Left colon (tissue), 2 donors: ENCODE measurements at places on chromosomes 12 and 14.

- DNase-seq = no peak
Observed at GRCh38 chr12:126847005-126847629, 1419.9 kb upstream of the TMEM132C start.

DNA sequence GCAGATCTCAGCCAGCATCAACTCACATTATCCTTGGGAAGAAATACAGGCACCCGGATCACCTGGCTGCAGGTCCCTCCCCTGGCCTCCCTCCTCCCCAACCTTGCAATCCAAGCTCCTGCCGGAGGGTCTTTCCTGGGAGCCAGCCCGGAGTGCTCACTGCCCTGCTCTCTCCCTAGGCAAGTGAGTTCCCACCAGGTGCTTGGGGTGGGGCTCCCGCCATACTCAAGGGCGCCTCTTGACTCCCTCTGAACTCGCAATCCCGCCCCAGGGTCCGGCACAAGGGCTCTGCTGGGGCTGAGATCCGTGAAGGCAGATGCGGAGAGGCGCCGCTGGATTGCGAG is 1.2 kb upstream of the CEP170B start:
- no peak for DNase-seq

GRCh38 chr14:61121355-61121787 is 140.3 kb downstream of the SLC38A6 start:
- DNase-seq = no peak

DNA sequence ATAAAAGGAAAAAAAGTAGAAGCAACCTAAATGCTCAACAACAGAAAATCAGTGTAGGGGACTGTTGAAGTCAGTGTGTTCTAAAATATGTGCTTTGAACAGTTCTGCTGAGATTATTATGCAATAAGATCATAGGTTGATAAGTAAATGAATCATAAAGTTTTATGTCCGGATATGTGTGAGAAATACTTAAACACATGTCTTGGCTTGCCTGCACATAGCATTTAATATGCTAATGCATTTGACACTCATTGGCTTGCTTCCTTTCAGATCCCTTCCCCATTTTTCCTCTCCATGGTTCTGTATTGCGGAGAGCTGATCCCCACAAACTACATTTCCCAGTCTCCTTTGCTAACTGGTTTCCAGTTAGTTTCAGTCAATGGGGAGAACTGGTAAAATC is 573.8 kb upstream of the TBX3 start:
- no peak for DNase-seq

- DNase-seq = no peak
Observed at GRCh38 chr14:75566321-75566720, 12.1 kb upstream of the FLVCR2 start.

DNA sequence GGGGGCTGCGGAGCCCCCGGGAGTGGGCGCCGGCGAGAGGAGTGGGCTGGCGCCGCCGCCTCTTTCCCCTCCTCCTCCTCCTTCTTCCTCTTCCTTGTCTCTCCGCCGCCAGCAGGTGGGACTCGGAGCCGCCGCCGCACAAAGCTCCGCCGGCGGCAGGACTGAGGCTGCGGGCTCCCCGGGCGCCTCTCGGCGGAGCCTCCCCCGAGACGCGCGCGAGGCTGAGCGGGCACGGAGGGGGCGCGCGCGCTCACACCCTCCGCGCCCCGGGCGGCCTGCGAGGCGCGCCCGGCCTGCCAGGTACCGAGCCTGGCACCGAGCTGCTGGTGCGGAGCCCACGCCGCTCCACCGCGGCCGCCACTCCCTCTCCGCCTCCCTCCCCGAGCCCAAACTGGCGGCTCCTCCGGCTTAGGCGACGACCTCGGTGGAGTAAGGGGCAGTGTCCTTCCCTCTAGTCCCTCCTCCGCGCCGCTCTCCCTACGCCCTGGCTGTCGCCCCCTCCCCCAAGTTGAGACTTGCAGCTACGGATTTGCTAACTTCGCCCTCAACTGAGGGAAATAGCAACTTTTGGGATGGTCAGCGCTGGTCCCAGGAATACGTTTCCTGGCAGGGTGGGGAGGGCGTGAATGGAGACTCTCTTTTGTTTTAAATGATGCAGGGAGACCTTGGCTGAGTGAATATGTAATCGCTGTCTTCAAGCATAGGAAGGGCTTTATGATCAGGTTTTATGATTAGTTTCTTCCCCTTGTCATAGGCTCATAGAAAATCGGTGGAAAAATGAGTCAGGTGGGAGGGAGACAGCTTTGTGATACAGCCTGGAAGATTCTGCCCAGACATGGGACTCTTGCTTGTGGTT is 199.5 kb upstream of the CAND1 start:
- peak; percentile 35 for DNase-seq

GRCh38 chr12:77299001-77299400 is 233.6 kb upstream of the E2F7 start:
- DNase-seq = no peak

GRCh38 chr14:72970058-72970630 is 43.9 kb downstream of the DCAF4 start:
- DNase-seq = no peak

DNA sequence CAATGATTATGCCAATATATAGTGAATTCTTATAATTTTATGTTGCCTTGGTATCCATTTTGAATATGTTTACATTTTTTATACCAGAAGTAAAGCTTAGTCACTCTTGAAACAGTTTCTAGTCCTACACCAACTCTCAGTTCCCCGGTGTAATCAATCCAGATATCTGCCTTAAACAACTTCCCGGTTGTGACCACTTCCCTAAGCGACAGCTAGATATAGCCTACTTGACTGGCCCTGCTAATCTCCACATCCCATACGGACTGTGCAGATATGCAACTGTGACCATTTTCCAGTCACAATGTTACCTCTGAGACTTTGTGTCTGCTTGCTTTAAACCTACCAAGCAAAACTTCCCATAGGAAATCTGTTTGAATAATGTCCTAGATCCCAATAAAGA is 1551.5 kb upstream of the SEL1L start:
- DNase-seq = no peak

DNA sequence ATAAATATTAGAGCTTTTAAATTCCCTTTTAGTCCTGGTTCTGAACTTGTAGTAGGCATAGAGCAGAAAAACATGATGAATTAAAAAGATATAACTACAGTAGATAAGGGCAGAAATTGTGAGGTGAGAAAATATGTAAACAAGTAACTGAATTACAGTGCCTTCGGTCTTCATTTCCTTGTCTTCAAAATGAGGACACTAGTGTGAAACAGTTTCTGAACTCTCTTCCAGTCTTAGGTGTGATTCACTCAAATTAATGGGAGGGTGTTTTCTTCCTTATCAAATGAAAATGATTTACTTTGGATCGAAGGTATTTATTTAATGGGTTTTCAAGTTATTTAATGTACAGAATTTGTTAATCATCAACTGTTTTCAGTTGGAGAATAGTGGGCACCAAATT is 1.5 kb downstream of the FGD4 start:
- DNase-seq = no peak

- DNase-seq = no peak
Observed at GRCh38 chr14:92446771-92447170, 66.8 kb upstream of the RIN3 start.

- no peak for DNase-seq
Observed at GRCh38 chr12:23944067-23944466, 5.4 kb downstream of the SOX5 start.

DNA sequence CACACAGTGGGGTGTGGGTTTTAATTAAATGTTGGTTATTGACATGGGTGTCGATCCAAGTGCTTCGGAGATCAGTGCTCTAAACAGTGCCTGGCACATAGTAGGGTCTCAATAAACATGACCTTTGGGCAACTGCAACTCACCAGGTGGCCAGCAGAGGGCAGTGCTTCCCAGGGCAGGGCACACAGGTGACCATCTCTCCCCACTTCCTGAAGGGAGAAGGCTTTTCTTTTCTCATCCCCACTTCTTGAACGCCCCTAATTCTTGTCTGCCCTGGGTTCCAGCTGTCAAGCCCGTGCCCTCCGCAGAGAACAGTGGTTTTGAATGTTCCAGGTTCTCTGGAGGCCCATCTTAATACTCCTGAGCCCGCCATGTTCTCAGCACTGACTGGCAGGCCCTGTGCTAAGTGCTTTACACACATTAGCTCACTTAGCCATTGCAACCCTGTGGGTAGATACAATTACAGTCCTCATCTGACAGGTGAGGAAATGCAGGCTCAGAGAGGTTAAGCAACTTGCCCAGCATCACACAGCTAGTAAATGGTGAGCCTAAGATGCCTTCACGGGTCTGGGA is 16.3 kb downstream of the RAPGEF3 start:
- DNase-seq = no peak

GRCh38 chr12:71010143-71010479 is 89.6 kb upstream of the PTPRR start:
- no peak for DNase-seq

DNA sequence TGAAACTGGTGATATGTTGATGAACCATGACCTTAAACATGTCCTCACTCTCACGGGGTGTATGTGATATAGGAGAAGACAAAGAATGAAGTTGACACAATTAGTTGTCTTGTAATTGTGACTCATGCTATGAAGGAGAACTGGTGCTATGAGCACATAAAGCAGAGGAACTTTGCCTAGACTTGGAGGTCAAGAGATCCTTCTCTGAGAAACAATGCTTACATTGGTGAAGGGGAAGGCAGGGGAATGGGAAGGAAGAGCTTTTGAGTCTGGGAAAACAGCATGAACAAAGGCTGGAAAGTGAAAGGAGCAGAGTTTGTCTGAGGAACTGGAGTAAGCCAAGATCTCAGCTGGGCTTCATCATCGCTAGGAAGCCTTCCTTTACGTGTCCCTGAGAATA is 83.2 kb downstream of the MYRFL start:
- no peak for DNase-seq

GRCh38 chr12:116444590-116444943 is 114.6 kb upstream of the MAP1LC3B2 start:
- DNase-seq = no peak

DNA sequence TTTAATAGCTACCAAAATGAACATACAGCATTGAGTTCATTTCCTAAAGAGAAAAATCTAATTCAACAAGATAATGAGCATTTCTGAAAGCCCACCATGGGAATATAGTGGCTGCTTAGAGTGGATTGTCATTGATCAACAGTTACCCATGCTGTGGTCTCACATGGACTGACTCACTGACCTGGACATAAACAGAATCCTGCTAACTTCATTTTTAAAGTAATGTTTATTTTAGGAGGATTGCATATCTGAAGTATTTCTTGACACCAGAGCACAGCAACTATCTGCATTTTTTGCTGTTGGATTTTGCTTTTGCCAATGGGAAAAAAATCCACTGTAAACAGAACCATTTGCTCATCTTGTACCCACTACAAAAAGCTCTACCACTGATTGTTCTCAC is 71.7 kb downstream of the KCNC2 start:
- no peak for DNase-seq

DNA sequence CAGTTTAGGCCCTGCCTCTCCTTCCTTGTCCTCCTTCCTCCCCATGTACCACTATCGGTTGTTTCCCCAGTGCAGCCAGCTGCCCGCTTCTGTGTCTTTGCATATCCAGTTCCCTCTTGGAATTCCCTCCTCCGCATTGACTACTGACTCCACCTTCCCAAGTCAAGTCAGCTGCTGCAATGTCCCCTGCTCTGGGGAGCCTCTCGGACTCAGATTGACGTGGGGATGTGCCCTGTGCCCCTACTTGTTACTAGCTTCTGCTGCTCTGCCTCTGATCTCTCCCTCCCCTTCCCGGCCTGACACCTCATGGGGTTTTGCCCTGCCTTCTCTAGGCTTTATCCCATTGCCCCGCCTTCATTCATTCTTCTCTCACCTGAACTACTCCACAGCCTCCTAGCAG is 2.1 kb upstream of the CD9 start:
- DNase-seq = peak; percentile 54

- DNase-seq = no peak
Observed at GRCh38 chr12:17134315-17134714, 528.4 kb upstream of the LMO3 start.

GRCh38 chr12:110379197-110379596 is 24.3 kb downstream of the ANAPC7 start:
- DNase-seq = no peak

DNA sequence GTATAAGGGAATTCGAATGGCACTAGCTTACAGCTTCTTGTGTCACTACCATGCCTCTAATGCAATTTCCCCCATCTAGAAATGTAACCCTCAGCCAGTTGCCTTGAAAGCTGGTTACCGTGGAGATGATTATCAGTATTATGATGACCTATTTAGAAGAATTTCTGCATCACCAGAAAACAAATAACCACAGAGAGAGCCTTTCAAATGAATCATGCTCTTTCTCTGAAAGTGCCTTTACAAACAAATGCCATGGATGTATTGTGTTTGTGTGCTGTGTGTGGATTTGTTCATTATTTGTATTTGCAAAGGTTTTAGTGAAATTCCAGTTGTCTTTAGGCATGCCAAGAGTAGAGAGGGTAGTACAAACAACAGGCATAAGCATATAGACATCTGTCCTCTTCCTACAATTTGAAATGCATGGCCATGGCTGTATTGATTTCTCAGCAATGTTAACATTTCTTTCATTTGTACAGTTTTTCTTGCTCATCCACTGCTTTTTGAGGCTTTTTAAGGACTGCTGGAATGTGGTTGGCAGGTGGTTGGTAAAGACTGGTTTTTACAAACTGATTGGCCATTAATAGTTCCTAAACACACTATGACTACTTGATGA is 266.5 kb downstream of the PAWR start:
- no peak for DNase-seq

DNA sequence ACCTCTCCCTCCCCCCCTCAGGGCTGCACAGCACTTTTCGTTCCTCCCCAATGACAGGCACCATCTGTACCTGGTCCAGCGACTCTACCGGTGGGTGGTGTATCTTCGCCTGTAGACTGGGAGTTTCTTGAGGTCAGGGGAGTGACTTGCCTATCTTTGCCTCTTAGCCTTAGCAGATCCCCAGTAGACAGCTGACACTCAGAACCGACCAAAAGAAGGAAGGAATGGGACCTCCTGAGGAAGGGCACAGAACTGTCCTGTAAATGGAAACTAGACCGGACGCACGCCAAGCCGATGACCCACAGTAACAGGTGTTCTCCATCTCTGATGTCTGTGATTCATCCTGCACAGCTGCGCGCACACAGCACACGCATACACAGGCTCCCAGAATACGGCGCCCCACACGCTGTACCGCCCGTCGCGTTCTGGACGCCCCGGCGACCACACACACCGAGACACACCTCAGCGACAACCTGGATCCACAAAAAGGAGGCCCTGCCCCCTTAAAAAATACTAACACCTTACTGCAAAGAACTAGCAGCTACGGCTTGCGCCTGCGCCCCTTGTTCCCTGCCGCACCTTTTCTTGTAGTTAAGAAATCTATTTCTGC is 673 bp upstream of the TTC9 start:
- peak; percentile 40 for DNase-seq

GRCh38 chr12:77954206-77954555 is 123.5 kb downstream of the NAV3 start:
- no peak for DNase-seq
